ENCODE measurements at places on chromosomes 3 and 15. TPM values are rescaled to one million over a fixed set of nuclear protein-coding genes. Genes with fewer than 3 reads are reported as not detected.

DNA sequence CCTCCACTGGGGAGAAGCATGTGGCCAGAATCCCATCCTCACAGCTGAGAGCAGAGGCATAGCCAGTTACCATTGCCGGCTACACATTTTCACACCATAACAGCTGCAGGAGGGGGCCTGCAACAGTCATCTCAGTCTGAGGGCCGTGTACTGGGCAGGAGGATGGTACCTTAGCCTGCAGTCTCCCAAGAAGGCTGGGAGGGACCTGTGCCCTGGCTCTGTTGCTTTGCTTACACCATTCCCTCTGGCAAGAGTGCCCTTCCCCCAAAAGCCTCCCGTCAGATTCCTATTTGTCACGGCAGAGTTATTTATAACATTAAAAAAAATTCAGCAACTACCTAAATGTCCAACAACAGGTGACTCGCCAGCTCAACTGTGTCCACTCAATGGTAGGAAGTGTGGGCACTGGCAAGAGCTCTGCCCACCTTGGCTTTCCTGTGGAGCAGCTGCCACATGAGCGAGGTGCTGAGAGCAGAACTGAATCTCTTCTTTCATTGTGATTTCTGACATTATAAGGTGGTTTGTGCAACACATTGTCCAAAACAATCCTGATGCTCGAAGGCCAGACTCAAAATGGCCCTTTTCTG lies 4.4 kb downstream of the CAMKV start:
- DNase-seq = no peak

GRCh38 chr15:57680021-57680420 lies 26.5 kb upstream of the POLR2M start:
- DNase-seq = peak; percentile 69

GRCh38 chr15:93049914-93050578 lies 39.0 kb downstream of the RGMA start:
- DNase-seq = no peak

DNA sequence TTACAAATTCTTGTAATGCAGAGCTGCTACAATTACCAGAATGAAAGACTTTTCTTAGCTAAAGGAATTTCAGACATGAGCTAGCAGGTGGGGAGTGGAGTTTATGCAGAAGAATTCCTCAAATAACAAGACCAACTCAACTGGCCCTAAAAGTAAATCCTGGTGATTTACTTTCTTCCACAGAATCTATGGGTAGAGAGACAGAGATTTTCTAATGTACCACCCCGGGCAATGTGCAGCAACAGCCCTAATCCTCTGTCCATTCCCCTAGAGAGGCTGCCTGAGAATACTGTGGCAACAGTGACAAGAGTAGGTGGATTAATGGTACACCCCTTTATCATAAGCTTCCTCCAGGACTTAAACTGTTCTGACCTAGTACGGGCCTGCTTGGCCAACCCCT lies 55.2 kb downstream of the AQR start:
- no peak for DNase-seq

ANKRD34C gene
- total RNA-seq = not detected

- no peak for DNase-seq
Measured at GRCh38 chr3:132283440-132283839, 33.8 kb upstream of the ACP3 start.

DNA sequence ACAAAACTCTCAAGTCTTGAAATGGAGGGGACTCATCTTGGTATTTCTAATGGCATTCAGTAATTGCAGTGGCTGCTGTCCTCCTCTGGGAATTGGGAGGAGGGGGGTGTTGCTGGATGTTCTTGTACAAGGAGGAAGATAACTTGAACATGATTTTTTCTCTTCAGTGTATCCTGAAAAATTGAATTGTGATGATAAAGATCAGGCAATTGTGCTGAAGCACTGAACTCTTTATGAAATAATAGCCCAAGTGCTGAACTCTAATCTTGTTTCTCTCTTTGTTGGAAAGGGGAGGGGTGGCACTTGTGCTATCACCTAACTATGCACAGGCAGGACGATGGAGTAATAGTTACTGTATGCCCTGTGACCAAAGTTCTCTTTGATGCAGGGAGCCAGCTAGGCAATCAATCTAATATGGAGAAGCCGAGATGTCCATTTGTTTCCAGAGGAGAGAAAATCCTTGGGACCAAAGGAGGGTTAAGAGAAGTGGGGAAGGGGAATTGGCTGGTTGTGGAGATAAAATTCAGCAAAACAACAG lies 68.1 kb upstream of the ATP2C1 start:
- no peak for DNase-seq

- DNase-seq = no peak
Measured at GRCh38 chr15:86016750-86017149, 62.9 kb upstream of the AGBL1 start.

RHOA gene
- total RNA-seq = 401 TPM

GRCh38 chr3:17166369-17166768 lies 281.6 kb downstream of the PLCL2 start:
- no peak for DNase-seq

SCN5A gene
- total RNA-seq = 5.9 TPM

DNA sequence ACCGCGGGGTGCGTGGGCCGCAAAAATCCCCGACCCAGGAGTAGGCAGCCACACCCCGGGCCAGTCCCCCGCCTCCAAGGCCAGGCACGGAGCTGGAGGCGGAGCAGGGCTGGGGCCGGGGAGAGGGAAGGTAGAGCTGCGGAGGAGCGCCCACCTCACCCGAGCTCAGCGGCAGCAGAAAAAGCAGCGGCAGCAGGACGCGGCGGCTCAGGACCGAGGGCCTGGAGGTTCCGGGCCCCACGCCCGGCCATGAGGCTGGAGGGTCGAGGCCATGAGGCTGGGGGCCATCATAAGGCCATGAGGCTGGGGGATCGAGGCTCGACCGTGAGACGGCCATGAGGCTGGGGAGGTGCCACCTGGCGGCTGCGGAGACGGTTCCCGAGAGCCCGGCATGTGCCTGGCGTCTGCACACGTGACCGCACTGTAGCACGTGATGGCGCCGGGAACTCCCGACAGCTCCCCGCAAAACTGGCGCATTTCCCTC lies 32.9 kb upstream of the PRSS50 start:
- DNase-seq = no peak

GRCh38 chr3:39801216-39801615 lies 8.2 kb upstream of the MYRIP start:
- no peak for DNase-seq

- no peak for DNase-seq
Measured at GRCh38 chr3:108311797-108312196, 15.4 kb downstream of the HHLA2 start.

- DNase-seq = peak; percentile 99
Measured at GRCh38 chr15:71294911-71295602, 179.8 kb downstream of the THSD4 start.

DNA sequence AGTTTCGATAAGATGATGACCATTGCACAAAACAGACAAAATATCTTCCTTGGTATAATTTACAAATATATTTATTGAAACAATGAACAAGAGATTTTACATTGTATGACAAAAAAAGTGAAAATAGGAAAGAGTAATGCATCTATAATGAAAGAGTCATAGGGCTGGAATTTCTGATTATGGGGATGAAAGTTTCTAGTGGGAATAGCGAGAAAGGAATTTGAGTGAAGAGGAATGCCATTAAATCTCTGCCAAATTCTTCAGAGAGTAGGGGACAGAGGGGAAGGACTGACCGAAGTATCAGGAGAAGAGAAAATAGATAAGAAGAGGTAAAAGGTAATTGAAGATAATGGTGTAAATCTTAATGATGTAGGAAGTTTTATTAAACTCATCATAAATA lies 125.4 kb downstream of the VGLL3 start:
- DNase-seq = no peak

DNA sequence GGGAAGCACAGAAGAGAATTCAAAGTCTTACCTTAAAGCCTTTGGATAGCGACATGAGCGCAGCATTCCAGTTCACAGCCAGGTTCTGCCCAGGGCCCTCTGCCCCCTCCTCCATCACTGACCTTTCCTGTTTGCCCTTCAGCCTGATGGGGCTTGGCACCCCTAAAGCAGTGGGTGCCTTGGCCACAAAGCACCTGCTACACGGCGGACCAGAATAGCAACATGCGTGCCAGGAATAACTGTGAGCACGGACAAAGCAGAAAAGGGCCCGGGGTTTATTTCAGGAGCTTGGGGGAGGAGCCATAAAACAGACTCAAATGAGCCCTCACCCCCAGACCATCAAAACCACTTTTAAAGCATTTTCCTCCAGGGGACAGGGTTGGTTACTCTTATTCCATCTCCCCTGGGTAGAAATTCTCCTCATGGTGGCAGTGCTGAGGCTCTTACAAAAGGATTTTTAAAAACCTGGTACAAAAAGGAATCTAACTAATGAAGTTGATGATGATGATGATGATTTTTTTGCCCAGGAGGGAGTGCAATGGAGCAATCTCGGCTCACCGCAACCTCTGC lies 135.4 kb downstream of the KLF13 start:
- no peak for DNase-seq

HYAL1 gene
- total RNA-seq = 5.8 TPM

DNA sequence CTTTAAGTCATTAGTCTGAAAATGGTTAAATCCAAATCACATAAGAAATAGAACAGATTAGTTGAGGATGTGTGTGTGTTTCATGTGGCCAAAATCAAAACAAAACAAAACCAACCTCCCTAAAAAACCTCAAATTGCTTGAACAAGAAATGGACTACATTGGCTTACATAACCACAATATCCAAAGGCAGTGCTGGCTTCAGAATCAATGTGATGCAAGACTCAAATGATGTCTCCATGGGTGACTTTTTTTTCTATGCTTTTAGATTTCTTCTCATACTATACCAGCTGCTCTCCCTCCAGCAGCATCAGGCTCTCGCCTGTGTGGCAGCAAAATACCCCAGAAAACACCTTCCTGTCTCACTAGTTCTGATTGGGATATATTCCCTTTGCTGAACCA lies 36.0 kb upstream of the CMTM8 start:
- DNase-seq = no peak

GRCh38 chr3:184496933-184497332 lies 64.7 kb upstream of the EPHB3 start:
- no peak for DNase-seq

DNA sequence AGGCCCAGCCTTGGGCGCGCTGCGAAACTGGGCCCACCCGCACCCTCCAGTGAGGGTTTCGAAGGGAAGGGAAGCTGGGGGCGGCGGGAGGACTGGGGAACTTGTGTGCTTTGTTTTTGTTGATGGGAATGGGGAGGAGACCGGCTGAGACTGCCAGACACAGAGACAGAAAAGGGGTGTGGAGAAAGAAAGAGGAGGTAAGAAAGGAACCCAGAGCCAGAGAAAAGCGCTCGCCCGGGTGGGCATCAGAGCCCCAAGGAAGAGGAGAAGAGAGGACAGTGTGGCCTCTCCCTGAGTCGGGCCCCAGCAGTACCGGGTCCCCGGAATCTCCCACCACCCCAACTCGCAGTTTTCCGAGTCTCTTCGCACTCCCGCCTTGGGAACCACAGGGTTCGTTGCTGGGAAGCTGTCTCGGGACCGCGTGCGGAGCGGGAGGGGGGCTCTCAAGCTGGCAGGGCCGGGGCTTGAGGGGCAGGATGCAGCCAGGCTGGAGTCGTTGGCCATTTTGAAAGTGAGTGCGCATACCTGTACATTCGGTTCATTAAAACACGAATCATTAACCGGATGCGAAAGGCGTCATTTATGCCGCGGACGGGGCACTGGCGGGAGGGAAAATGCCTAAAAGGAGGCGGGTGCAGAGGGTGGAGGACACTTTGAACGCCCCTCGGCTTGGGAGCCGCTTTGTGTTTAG lies 3.1 kb downstream of the SKOR1 start:
- DNase-seq = no peak

ACAD11 gene
- total RNA-seq = 10.3 TPM

TMEM212 gene
- not detected for total RNA-seq

- peak; percentile 58 for DNase-seq
Measured at GRCh38 chr15:101209285-101209845, 42.5 kb downstream of the CHSY1 start.

DNA sequence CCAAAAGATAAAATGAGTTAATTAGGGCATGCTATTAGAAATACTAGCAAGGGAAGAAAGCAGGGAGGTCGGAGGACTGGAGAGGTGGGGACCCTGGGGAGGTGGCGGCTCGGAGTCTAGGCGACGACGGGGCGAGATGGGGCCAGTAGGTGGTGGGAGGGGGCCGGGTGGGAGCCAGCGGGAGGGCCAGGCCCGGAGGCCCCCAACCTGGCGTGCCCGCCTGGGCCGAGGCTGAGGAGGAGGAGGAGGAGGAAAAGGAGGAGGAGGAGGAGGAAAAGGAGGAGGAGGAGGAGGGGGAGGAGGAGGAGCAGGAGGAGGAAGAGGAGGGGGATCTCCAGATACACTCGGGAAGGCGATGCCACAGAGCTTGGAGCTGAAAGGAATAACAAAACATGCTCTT lies 426.2 kb downstream of the NR2F2 start:
- DNase-seq = no peak

DNA sequence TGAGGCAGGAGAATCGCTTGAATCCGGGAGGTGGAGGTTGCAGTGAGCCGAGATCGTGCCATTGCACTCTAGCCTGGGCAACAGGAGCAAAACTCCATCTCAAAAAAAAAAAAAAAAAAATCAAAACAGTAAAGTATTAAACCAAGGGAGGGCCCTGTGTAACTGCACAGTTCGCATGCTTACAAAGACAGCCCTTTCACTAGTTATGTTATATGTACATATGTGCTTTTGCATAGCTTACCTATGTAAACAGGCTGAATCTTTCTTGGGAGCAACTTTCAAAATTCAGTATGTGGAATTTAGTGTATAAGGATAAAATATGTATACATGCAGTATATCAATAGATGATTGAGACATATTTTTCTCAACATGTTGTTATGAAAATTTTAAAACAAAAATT lies 16.1 kb upstream of the SLMAP start:
- no peak for DNase-seq

LRTM1 gene
- not detected for total RNA-seq

GRCh38 chr3:97719156-97719821 lies 45.3 kb upstream of the ARL6 start:
- DNase-seq = peak; percentile 76

Data from lung microvascular endothelial cell (primary cell).